ENCODE measurements at places on chromosomes 6 and 20. TPM values are rescaled to one million over a fixed set of nuclear protein-coding genes. Genes with fewer than 3 reads are reported as not detected.
A peak's percentile ranks its signal among the peaks of the same experiment; 100 is the strongest.

DNA sequence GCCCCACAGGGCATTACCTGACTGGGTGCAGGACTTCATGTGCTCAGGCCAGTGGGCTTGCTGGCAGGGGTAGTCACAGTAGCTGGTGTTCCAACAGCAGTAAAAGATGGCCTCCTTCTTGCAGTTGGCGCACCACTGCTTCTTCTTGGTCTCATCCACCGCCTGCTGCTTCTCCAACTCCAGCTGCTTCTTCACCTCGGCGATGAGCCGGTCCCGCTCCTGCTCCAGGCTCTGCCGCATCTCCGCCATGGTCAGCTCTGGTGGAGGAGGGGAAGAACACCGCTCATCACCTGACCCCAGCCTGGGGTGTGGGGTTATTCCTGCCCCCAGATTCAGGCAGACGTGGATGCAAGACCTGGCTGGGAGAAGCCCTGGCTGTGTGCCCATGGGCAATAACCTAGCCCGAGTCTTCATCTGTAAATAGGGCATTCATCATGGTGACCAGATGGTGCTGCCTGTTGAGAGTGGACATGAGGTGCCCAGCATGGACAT is 132.2 kb downstream of the ZMYND8 start:
- no peak for DNase-seq
- H3K4me1 ChIP-seq, result no peaks in the 10 kb centered on the region
- H3K27ac ChIP-seq, result no peak overlapping the region

- DNase-seq, result no peak
- H3K36me3 ChIP-seq, result no peaks in the 10 kb centered on the region
- H3K27ac ChIP-seq, result no peak overlapping the region
- H3K4me3 ChIP-seq, result no peak overlapping the region
- peaks cover 5% of the 10 kb centered on the region for H3K4me1 ChIP-seq
- no peaks in the 10 kb centered on the region for H3K27me3 ChIP-seq
These were observed 49.1 kb upstream of the CEP85L start for GRCh38 chr6:118700531-118700930.

DNA sequence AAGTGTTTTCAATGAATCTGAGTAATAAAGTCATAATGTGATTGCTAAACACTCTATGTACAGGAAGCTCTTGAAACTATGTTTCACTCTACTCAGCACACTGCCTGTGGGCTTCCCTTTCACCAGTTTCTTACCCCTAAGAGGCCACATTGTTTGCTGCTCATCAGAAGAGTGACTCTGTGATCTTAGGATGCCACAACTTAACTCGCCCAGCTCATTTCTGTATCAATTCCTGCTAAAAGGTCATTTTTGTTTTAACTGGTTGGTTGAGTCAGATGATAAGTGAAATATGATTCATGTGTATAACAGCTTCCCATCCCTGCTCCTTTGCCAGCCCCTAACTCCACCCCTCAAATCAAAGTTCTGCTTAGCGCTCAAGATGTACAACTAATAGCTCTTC is 9.8 kb upstream of the NDUFAF4 start:
- no peaks in the 10 kb centered on the region for H3K27me3 ChIP-seq
- H3K4me1 ChIP-seq, result peaks cover 13% of the 10 kb centered on the region
- H3K4me3 ChIP-seq, result no peak overlapping the region
- peak; percentile 55 for DNase-seq

DNA sequence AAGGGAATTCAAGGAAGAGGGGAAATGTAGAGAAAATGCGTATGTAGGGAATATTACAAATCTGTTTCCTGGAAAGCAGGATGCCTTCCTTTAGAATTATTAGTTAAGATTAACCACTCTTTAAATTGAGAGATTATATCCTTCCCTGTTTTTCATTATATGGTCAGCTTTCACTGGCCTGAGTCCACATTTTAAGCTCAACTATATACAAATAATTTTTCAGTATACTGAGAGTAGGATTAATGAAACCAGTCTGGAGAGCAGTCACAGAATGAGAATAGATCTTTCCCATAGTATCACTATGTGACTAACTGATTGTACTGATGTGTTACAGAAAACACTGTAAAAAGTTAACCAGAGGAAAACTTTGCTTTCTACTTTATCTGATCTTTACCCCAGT is 306.3 kb downstream of the LAMA2 start:
- no peak overlapping the region for H3K4me3 ChIP-seq
- no peaks in the 10 kb centered on the region for H3K27me3 ChIP-seq
- H3K27ac ChIP-seq, result no peak overlapping the region
- DNase-seq, result no peak
- H3K4me1 ChIP-seq, result no peaks in the 10 kb centered on the region
- no peaks in the 10 kb centered on the region for H3K36me3 ChIP-seq

DNA sequence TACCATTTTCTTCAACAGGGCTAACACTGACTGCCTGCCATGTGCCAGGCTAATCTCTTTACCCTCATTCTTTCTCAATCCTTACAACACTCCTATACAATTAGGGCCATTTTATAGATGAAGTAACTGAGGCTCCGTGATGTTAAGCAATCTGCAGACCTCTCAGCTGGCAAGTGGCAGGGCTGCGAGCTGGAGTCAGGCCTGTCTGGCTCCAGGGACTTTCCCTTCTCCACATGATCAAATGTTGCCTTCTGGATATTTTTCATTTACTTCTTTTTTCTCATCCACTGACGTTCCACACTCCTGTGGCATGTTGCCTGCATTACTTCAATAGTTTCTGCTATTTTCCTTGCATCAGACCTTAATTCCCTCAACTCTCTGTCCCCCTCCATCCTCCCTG is 55.2 kb upstream of the TAGAP start:
- no peaks in the 10 kb centered on the region for H3K4me1 ChIP-seq
- no peaks in the 10 kb centered on the region for H3K27me3 ChIP-seq
- H3K36me3 ChIP-seq, result no peaks in the 10 kb centered on the region
- H3K27ac ChIP-seq, result no peak overlapping the region

- peaks cover 28% of the 10 kb centered on the region for H3K4me1 ChIP-seq
- no peaks in the 10 kb centered on the region for H3K36me3 ChIP-seq
- H3K27me3 ChIP-seq, result no peaks in the 10 kb centered on the region
- H3K4me3 ChIP-seq, result no peak overlapping the region
These were observed 101.4 kb downstream of the PERP start for GRCh38 chr6:138005846-138006245.

- DNase-seq, result peak; percentile 32
These were observed 271.7 kb downstream of the RFPL4B start for GRCh38 chr6:112618849-112619248.

GRCh38 chr6:127190552-127190951 is 72.1 kb downstream of the RSPO3 start:
- H3K36me3 ChIP-seq, result no peaks in the 10 kb centered on the region
- no peak for DNase-seq
- no peak overlapping the region for H3K4me3 ChIP-seq
- H3K27me3 ChIP-seq, result no peaks in the 10 kb centered on the region

GRCh38 chr20:45882469-45883099 is 1.6 kb downstream of the ZSWIM1 start:
- peaks cover 8% of the 10 kb centered on the region for H3K36me3 ChIP-seq
- peaks cover 31% of the 10 kb centered on the region for H3K4me1 ChIP-seq
- H3K27me3 ChIP-seq, result no peaks in the 10 kb centered on the region
- H3K4me3 ChIP-seq, result no peak overlapping the region
- no peak for DNase-seq
- H3K27ac ChIP-seq, result no peak overlapping the region

GRCh38 chr6:20837189-20837588 is 302.9 kb downstream of the CDKAL1 start:
- DNase-seq, result no peak
- H3K4me3 ChIP-seq, result no peak overlapping the region
- no peaks in the 10 kb centered on the region for H3K27me3 ChIP-seq
- H3K27ac ChIP-seq, result no peak overlapping the region

Gene DACT2
- not detected for total RNA-seq

Gene CLVS2
- not detected for total RNA-seq

Gene RIMS1
- total RNA-seq, result not detected

Gene SCGN
- total RNA-seq, result not detected

Gene MTRF1L
- 8.0 TPM for total RNA-seq

Gene CYP21A2
- not detected for total RNA-seq

Gene CCHCR1
- 60.6 TPM for total RNA-seq

Gene MICB
- 37.8 TPM for total RNA-seq

Gene ABHD12
- 72.6 TPM for total RNA-seq

All from PC-9 (cell line).